ENCODE measurements at places on chromosomes 13 and 19.
A peak's percentile ranks its signal among the peaks of the same experiment; 100 is the strongest.

DNA sequence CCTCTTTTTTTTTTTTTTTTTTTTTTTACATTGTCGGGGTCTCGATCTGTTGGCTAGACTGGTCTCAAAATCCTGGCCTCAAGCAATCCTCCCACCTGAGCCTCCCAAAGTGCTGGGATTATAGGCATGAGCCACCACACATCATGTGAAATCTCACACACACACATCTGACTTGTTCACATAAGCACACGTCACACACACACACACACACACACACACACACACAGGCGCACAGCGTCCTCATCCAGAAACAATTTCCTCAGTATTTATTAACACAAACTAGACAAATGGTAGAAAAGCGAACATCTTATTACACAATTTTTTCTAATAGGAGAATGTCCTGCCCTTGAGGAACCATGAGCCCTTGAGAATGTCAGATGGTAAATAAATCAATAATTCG lies 5.1 kb upstream of the SYCN start:
- DNase-seq = no peak

DNA sequence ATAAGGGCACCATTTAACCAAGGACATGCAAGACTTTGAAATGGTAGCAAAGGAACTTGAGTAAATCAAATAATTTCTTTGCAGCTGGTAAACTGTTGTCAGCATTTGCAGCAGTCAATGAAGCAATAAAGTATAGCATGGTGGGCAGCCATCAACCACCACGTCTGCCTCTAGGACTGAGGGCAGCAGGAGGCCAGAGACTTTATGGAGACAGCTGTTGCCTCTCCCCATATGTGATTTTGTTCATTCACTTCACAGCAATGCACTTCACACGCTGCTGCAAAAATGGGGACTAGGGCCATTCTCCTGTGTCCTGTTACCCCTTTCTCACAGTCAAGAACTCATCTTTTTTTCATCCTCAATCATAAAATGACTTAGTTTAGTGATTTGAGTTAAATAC lies 51.3 kb upstream of the PCDH9 start:
- DNase-seq = no peak

- no peak for DNase-seq
These were observed 17.6 kb downstream of the ZNF791 start for GRCh38 chr19:12628040-12629022.

DNA sequence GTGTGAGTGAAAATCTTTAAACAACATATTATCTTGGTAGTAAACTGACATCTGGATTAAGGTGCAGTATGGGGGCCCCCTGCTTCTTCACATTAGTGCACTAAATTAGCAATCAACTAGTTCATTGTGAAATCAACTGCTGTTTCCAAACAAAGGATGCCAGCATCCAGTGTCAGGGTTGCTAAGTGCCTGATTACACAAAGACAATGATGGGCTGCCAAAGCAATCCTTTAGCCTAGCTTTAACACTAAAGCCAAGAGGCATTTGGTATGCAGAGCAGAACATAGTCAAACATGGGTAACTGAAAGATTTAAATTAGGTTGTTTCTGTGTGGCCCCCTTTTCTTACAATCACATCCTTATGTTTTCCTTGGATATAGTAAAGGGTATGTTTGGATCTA lies 543.1 kb upstream of the SLITRK5 start:
- no peak for DNase-seq

DNA sequence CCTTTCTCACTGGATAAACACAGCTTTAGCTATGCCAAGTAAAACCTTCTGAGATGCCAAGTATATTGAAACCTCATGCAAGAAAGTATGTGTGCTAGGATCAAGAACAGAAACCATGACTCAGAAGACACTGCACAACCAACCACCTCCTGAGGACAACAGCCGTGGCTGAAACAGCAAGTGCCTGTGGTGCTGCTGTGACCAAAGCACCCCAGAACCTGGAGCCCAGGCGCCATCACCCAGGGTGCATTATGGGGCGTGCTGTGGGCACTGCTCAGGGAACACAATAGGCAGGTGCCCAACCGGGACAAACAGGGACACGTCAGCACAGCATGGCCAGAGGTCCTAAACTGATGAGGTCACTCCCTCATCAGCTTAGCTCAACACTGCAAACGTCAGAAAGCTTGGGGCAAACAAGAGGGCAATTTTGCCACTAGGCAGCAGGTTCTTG lies 101.3 kb upstream of the SLC15A1 start:
- peak; percentile 83 for DNase-seq

DNA sequence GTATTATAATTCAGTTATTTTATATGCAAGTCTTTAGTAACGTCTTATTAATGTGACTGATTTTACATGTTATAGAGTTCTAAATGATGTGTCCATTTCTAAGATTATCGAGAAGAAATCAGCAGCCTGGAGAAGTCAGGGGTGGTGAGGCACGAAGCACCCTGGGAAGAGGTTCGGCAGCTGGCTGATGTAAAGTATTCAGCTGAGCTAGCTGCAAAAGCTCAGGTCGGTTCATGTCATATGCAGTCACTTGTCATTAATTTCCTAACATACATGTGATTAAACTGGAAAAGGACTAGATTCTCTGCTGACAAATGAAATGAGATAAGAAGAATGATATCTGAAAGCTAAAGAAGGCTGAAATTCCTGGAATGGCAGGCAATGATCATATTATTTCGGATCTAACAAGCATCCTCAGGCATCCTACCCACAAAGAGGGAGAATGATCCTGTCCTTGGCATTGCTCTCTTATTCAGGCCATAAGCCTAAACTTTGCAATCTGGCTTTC lies 383.0 kb upstream of the SLITRK1 start:
- no peak for DNase-seq

GRCh38 chr19:7333198-7334118 lies 15.3 kb upstream of the ARHGEF18 start:
- no peak for DNase-seq

All from T-helper 2 cell treated with Interferon-gamma antibody and Interleukin-4, amounts not matched to agents 5 μg/mL and 100 μg/mL, for 36 hours (primary cell).